ENCODE measurements at places on chromosomes 7 and 10.
A peak's percentile ranks its signal among the peaks of the same experiment; 100 is the strongest.

- no peak for DNase-seq
Observed at GRCh38 chr7:151334628-151335027, 7.0 kb upstream of the NUB1 start.

- DNase-seq, result no peak
Observed at GRCh38 chr7:13540429-13540828, 449.0 kb downstream of the ETV1 start.

- DNase-seq, result no peak
Observed at GRCh38 chr10:84965468-84965867, 637.1 kb downstream of the CCSER2 start.

- DNase-seq, result no peak
Observed at GRCh38 chr10:107708981-107709380, 544.5 kb upstream of the SORCS1 start.

- DNase-seq, result no peak
Observed at GRCh38 chr7:14902589-14903067, at the start of gene DGKB. Gene DGKB, minus strand, starts transcription at chr7:14902751.

- DNase-seq, result peak; percentile 87
Observed at GRCh38 chr10:110864662-110865140, 7.0 kb upstream of the PDCD4 start.

- no peak for DNase-seq
Observed at GRCh38 chr7:102912742-102913141, at the start of gene LRRC17. Gene LRRC17, plus strand, starts transcription at chr7:102913000. Its CDS starts 20,914 bp downstream, at chr7:102933914.

DNA sequence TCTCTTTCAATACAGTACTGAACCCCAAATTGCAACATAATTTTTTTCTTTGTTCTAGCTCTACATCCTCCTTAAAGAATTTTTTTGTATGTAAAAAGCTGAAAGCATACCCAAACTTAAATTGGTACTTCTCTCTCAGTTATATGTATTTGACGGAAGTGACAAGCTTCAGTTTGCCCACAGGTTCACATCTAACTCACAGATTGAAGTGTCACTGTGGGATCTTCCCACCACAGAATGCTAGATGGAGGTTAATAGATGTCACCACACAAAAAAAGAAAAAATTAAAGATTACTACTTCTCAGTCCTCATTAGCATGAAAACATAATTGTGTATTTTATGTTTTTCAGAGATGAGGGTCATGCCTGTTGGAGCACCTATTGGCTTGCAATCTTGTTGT lies 150.9 kb upstream of the GHITM start:
- DNase-seq, result no peak

DNA sequence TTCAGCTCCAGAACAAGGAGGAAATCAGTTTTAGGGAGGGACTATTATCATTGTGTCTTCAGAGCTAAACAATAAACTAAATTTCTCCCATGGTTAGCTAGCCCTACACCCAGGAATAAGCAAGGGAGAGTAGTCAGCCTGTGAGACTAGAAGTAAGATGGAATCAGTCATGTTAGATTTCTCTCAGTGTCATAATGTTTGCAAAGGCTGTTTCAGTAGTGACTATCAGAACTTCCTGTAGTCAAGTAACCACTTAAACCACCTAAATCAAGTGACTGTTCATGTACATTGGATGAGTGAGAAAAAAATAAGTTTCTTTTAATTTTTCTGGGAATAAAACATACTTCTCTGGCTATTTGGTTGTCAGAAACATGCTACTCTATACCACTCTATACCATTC lies 121.6 kb downstream of the KCND2 start:
- no peak for DNase-seq

- peak; percentile 34 for DNase-seq
Observed at GRCh38 chr7:76262683-76263402, 39.6 kb upstream of the HSPB1 start.

DNA sequence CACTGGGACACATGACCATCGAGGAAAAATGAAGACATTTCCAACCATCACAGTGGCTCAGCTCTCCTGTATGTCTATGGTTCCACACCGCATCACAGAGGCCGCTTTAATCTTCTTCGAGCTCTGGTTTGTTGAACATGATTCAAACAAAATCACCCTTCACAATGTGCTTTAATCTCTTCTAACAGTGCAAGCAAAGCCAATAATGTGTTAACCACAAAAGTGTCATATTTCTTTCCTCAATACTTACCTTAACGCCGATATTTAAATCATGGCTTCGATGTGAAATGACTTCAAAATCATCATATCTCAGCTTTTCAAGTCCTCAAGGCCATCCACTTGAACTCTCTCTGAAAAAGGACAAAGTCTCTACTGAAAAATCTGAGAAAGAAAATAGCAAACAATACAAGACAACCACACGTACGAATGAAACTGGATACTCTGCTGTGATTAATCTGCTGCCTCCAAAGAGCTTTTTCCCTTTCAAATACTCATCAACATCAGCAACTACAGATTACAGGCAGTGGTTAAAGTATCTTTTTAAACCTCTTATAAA lies 23.0 kb upstream of the SVIL start:
- DNase-seq, result peak; percentile 49

DNA sequence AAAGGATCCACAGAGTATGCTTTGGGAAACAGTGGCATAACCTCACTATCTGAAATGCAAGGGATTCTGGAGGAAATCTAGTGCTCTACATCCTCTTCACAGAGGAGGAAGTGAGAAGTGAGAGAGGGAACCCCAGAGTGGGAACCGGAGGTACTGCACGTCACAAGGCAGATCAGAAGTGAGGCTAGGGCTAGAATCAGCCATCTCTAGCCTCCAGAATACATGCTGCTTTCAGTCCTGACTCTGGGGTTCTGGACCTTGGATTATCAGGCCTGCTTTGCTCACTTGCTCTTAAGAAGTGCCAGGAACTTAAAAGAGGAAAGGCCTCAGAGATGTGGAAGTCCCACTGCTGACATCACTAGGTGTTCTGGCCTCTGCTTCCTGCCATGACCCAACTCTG lies 25.7 kb downstream of the ZNF503 start:
- DNase-seq, result peak; percentile 21

DNA sequence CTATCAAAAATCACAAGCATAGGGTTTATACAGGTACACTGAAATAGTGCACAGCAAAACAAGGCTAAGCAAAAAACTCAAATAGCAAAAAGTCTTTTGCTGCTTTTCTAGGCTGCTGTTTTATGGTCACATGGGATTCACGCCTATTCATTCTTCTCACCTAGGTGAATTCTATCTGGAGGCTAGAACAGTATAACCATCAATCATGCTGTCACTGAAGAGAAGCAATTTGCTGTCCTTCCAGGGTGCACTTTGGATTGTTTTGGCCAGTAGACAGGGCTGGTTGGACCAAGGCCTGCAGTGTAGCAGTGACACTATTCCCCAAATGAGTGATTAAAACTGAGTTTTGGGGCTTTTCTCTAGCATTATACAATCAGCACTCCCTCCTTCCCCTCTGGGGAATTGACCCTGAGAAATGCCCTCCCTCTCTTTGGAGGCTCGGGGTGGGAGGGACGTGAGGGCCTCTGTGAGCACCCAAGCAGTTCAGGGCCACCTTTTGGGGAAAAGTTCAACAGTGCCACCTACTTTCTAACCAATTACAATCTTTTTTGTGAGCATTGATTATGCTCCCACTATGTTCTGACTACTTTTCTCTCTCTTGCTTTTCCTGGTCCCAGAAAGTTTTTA lies 16.2 kb upstream of the SND1 start:
- DNase-seq, result no peak

DNA sequence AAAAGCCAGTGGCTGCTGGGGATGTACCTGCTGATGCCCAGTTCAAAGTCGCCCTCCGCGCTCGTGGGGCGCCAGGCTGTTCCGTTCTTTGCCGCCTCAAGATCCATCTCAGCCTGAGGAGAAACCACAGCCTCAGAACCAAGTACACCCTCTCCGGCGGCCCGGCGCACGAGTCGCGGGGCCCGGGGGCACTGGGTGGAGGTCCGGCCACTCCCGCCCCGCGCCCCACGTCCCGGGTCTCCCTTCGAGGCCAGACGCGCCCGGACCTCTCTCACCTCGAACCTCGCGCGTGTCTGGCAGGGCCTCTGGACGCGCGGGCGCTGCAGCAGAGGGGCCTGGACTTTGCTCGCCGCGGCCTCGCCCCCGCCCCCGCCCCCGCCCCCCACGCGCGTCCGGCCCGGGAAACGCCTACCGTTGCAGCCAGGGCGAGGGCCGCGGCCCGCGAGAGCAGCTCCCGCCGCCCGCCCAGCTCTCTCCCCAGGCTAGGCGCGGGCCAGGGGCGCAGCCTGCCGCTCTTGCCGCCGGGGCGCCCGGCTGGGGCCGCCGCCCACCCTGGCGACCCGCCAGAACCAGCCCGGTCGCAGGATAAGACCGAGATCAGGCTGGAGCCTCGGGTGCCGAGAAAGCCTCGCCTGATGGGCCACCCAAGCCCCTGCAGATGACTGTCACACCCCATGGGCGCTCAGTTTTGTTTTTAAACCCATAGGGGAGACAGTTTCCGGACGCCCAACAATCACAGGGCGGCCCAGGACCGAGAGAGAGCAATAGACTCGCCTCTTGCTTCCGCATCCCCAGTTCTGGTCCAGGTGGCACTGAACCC lies at the start of gene ABCB4:
Gene ABCB4, minus strand, starts transcription at position 322 of the 820 bp plus-strand sequence. Its CDS starts 215 bp downstream, at position 107.
- DNase-seq, result no peak
